T-helper 2 cell treated with Interferon-gamma antibody and Interleukin-4, amounts not matched to agents 5 μg/mL and 100 μg/mL, for 36 hours (primary cell): ENCODE measurements at places on chromosomes 1 and 21.

GRCh38 chr21:35559128-35559828 is 501.0 kb downstream of the SETD4 start:
- no peak for DNase-seq

DNA sequence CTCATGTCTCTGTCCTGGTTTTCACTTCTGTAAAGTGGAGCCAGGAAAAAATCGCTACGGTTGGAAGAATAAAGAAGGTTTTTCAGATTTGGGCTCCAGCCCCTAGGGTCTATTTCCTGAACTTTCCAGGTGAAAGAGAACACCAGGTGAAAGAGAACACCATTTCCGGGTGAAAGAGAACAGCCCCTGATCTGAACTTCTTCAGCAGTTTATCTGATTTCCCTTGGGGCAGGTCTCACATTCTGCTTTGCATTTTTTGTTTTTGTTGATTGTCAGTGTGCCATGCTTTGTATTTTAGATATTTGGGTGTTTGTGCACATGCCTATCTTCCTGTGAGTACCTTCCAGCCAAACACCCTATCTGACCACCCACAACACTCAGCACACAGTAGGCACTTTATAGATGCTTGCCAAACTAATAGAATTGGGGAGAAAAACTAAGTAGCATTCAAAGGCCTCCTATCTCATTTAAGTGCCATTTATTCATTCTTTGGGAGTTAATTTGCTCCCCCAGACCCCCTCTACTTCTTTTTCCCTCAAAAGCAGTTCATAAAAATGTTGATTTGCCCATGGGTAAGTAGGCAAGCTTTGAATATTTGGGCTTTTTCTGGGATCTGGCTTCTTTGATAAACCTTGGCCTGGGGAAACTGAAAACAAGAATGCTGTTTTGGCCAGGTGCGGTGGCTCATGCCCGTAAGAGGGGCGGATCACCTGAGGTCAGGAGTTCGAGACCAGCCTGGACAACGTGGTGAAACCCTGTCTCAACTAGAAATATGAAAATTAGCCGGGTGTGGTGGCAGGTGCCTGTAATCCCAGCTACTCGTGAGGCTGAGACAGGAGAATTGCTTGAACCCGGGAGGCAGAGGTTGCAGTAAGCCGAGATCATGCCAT is 2.2 kb downstream of the NAV1 start:
- DNase-seq: no peak

DNA sequence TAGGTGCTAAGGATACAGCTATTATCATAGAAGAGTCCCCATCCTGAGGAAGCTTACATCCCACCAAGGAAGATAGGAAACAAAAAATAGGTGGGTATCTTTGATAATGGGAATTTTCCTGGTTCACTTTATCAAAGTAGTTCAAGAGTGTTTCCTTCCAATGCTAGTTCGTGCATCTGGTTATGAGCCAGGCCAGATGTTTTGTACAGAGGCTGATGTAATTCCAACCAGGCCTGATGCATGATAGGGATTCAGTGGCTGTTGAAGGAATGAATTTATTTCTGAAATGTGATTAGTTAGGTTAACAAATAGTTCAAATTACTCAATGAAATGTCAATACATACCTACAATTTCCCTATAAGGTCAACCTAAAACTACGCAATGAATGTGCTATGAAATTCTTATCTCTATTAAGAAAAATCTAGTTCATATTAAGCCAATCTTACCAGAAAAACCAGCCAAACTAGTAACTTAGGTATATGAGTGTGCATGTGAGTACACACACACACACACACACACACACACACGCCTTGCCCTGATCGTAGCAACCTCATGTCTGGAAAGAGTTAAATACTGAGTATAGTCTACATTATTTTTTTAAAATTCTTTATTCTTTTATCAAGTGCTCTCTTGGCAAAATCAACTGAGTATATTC is 9.5 kb upstream of the ZBTB18 start:
- DNase-seq: no peak

- DNase-seq: peak; percentile 22
Observed at GRCh38 chr1:115052454-115053083, 22.9 kb downstream of the TSHB start.

DNA sequence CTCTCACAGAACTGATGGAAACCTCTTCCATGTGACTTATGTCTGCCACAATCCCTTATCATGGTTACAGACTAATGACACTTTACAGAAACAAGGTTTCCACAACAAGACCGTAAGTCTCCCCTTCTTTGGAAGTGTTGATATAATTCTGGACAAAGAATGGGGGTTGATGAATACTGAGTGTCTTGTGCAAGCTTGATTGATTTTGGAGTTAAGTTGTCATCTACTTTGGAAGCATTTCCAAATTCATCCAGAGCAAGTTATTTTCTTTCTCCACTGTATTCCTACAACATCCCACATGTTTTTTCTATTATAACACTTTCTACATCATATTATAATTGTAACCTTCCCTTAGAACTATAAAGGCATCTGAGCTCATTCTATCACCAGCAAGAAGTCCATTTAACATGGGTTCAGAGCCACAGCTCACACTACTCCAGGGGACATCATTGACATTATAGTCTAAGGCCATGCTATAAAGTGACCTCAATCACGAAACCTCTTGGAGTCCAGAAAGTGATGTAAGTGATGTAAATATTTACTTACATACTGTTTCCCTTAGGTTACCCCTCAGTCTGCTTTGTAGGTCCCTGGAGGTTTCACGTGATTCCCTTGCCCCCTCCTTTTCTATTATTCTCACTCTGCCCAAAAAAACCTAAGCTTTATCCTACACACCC is 125.7 kb upstream of the PBX1 start:
- DNase-seq: no peak
